ENCODE measurements at places on chromosomes 3 and 15.

DNA sequence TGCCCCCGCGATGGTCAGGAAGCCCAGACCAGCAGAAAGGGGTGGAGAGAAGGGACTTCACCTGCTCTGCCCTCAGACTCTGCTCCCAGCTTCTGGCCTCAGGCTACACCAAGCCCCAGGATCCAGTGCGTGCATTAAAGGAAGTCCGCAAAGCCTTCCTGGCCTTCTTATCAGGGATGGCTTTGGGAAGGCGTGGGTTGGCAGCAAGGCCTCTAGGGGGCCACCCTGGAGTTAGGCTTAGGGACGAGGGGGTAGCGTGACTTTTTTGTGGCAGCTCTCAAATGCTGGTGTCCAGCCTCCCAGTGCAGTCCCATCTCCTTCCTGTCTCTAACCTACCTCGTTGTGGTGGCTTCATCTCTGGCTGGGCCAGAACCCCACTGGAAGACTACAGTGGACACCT lies 18.9 kb upstream of the RPL29 start:
- no peak for DNase-seq

DNA sequence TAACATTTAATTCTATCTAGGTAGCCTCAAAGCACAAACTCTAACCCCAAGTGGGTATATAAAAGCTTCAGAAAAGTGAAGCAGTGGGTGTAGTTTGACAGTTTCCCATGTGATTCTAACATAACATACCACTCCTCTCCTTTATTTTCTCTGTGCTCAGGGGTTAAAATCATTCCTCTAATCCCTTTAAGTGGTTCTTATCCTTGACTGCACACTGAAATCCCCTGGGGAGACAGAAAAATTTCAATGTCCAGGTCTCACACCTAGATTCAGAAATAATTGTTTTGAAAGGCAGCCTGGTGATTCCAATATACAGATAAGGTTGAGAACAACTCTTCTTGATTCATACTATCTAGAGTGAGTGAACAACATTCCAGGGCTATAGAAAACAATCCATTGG lies 986.4 kb downstream of the ROBO1 start:
- no peak for DNase-seq

- DNase-seq: no peak
These were observed 36.1 kb upstream of the MCF2L2 start for GRCh38 chr3:183464480-183464879.

GRCh38 chr3:10019326-10019725 lies 6.9 kb upstream of the FANCD2 start:
- DNase-seq: no peak

DNA sequence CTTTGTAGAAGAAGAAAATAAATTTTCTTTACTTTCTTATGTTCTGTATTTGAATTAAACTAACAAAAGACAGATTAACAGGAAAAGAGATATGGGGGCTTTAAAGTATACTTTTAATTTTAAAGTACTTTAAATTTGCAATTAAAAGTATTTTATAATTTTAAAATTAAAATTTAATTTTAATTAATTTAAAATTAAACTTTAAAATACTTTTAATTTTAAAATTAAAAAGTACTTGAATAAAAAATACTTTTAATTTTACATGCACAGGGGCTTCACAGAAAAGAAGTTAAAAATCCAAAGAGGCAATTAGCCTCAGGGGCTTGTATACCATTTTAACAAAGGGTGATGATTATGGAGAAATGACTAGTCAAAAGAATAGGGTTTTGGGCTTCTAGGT lies 420.5 kb upstream of the TGFBR2 start:
- DNase-seq: no peak
